ENCODE measurements at places on chromosomes 2 and 18.

- no peak for DNase-seq
These were observed 198.0 kb downstream of the ALK start for GRCh38 chr2:29723255-29724001.

GRCh38 chr2:237691908-237692600 lies 64.7 kb downstream of the LRRFIP1 start:
- no peak for DNase-seq

GRCh38 chr18:79632765-79633164 lies 46.8 kb upstream of the CTDP1 start:
- no peak for DNase-seq

- DNase-seq: no peak
These were observed at the start of gene CAPN13 for GRCh38 chr2:30807249-30807648. Gene CAPN13, minus strand, starts transcription at chr2:30807446. Its CDS starts 20,121 bp downstream, at chr2:30787325.

GRCh38 chr2:22478329-22478728 lies 906.6 kb upstream of the KLHL29 start:
- DNase-seq: no peak
